Stimulated activated CD4-positive, alpha-beta T cell treated with anti-CD3 and anti-CD28 coated beads, Interleukin-4, amount 100 ng/mL, for 24 hours (primary cell): ENCODE measurements at places on chromosomes 16 and 17.

GRCh38 chr17:75321506-75321905 is 32.3 kb upstream of the SLC25A19 start:
- DNase-seq: no peak

DNA sequence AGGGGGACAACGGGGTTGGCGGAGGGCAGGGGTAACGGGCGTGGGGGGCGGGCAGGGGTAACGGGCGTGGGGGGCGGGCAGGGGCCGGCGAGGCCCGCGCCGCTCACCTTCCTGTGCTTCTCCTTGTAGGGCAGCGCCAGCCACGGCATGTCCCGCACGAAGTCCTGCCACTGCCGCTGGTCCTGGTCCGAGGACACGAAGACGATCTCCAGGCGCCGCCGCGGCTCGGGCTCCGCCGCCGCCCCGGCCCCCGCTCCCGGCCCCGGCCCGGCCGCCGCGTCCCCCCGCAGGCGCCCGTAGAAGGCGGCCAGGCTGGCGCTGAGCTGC is 401 bp downstream of the NXN start:
- no peak for DNase-seq

DNA sequence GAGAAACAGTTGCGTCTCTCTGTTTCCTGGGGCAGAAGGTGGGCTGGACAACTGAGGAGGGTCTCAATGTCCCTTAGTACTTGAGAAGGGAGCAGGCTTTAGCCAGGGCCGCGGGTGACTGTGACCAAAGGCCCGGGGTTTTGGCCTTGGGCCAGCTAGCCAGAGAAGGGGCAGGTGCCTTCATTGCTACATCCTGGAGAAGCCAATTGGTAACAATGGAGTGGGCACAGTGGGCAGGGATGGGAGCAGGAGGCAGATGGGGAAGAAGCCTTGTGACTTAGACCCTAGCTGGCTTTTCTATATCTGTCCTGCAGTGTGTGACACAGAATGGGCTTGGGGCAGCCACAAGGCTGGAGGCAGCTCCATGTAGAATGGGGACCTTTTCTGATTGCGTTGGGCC is 46.0 kb downstream of the CLEC16A start:
- no peak for DNase-seq

DNA sequence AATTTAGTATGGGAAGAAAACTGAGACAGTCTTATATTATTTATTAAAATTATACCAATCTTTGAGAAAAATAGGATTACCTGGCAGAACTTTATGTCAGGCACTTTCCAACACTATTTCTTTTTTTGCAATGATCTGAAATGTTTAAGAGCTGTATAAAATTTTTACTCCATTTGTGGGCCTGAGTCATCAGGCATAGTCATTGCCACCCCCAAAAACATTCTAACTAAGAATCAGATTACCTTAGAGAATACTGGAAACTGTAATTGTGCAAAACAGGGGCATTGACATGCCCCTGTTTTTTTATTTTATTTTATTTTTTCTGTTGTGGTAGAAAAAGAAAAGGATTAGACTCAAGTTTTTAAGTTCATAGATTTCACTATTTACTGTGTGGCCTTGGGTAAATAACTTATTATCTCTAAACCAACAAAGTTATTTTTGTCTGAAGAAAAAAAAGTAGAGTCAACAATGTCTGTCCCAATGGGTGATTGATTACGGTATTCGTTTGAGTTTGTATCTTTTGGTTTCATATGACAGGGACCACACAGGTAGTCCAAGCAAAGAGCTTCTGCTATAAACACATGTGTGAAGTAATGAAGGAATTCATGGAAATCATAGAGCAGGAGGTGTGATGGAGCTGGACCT is 24.6 kb downstream of the VAT1L start:
- no peak for DNase-seq

DNA sequence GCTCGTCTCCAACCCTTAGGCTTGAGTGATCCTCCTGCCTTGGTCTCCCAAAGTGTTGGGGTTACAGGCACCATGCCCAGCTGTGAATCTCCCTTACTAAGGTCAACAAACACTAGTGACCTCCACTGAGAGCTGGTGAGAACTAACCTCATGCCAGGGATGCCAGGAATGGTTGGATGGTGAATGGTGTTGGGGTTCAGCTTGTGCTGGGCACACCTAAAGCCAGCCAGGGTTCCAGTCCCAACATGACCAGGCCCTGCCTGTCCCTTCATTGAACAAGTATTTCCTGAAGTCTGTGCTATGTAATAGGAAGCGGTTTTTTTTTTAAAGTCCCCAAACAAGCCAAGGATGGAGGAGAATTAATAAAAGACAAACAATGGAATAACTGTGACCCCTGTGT is 56.0 kb upstream of the TOB1 start:
- no peak for DNase-seq

- DNase-seq: no peak
These were observed 791 bp upstream of the SUPT4H1 start for GRCh38 chr17:58352596-58353388.
